M059J (cell line): ENCODE measurements at places on chromosomes 4 and X. TPM values are rescaled to one million over a fixed set of nuclear protein-coding genes. Genes with fewer than 3 reads are reported as not detected.

The EOLA2 gene
- total RNA-seq: 20.9 and 42.1 TPM in 2 replicates

The IRS4 gene
- total RNA-seq: not detected in 2 replicates

The ATP8A1 gene
- total RNA-seq: 0.81 and 1.3 TPM in 2 replicates

The C4orf36 gene
- 0.12 and 0.76 TPM in 2 replicates for total RNA-seq

The DSPP gene
- total RNA-seq: not detected in 2 replicates

The ZAR1 gene
- total RNA-seq: not detected in 2 replicates

The RNF212 gene
- total RNA-seq: 24.1 and 25.2 TPM in 2 replicates

The LAMTOR3 gene
- total RNA-seq: 27.9 and 44.0 TPM in 2 replicates

- peak; percentile 13 for DNase-seq
Measured at GRCh38 chr4:55125087-55125721, at the start of gene KDR. Gene KDR (minus strand): TSS chr4:55125595. CDS start chr4:55125293, 302 bp downstream.

GRCh38 chr4:81508411-81509185 lies 36.9 kb upstream of the RASGEF1B start:
- no peak for DNase-seq

DNA sequence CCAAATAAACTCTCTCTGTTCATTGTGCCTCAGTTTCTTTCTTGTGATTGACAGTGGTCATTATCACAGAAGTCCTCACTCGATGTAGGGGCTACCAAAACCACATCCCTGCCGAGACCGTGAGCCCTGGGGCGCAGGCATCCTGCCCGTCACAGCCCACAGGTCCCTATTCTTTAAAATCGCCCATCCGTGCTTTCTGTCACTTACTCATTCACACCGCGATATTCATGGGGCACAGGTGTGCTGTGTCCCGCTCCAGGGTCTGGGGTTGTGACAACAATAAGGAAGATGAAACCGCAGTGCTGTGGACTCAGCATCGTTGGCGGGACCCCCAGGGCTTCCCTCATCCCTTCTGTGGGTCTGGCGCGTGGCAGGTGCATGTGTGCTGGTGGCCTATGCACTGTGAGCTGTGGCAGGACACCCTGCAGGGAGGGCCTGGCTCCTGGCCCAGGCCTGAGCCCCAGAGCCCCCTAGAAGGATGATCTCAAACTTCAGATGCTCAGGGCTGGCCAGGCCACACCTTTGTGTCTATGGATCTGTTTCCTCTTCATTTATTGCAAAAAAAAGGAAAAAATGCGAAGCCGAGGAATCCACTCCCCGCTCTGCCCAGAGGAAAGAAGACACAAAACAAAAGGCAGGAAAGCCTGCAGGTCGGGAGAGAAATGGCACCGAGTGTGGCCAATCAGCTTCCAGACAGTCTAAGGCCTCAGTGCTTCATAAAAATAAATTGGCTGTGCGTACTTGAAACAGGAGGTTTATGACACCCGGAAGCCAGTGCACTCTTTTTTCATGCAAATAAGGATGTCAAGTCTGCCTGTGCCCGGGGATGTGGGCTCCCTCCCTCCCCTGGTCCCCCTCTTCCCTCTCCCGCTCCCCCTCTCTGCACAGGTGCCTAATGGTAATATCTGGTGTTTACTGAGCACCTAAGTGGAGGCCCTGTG lies 109.5 kb upstream of the ADRA2C start:
- DNase-seq: no peak

GRCh38 chr4:15653420-15653819 lies 1.7 kb downstream of the FBXL5 start:
- DNase-seq: peak; percentile 38

- DNase-seq: no peak
Measured at GRCh38 chrX:78673246-78673645, 14.1 kb upstream of the RTL3 start.

- peak; percentile 67 for DNase-seq
Measured at GRCh38 chr4:53987761-53988171, 76.6 kb downstream of the CHIC2 start.

DNA sequence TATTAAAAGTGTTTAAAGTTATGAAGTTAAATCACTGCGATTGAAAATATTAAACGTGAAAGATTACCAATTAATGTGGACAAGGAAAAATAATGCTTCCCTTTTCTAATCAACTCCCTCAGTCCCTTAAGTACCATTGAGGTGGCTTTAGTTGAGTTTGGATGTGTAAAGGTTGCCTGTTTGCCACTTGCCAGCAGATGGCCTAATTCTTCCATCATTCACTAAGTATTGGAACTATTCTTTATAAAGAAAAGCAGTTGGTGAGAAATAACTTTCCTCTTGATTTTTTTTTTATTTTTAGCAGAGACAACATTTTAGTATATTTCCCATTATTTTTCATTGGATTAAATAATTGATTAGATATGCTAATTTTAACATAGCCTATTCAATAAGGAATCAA lies 295.9 kb upstream of the TACR3 start:
- DNase-seq: no peak

GRCh38 chrX:39757971-39758370 lies 339.8 kb downstream of the BCOR start:
- DNase-seq: peak; percentile 75

- no peak for DNase-seq
Measured at GRCh38 chr4:24570574-24571236, 13.6 kb downstream of the DHX15 start.

DNA sequence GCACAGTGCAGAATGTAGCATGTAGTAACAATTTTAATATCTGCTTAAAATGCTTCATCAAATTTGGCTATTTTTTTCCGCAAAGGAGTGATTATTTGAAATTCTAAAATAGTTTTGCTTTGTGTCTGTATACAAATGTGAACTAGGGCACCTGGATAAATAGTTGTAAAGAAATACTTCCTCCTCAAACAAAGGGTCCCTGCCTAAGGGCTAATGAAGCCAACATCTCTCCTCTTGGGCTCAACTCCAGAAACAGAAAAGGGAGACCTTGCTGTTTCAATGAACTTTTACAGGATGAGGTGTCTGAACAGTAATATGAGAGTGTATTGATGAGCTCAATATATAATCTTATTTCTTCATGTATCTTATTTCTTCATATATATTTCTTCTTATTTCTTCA lies 30.8 kb upstream of the SCOC start:
- DNase-seq: no peak

DNA sequence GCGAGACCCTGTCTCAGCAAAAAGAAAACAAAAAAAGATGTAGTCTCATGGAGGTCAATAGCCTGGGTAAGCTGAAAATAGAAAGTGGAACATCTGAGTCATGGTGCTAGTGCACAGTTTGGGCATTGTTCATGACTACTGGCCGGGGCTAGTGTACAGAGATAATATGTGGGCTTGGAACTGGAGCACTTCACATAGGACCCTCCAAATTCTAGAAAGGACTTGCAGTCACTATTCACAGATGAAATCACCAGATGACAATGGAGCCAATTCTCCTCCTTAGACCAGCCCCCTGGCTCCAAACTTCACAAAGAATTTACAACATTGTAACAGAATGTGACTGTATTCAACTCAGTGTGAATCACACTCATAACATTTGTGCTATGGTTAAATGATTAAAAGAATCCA lies 367.8 kb upstream of the SLC7A11 start:
- peak; percentile 77 for DNase-seq

DNA sequence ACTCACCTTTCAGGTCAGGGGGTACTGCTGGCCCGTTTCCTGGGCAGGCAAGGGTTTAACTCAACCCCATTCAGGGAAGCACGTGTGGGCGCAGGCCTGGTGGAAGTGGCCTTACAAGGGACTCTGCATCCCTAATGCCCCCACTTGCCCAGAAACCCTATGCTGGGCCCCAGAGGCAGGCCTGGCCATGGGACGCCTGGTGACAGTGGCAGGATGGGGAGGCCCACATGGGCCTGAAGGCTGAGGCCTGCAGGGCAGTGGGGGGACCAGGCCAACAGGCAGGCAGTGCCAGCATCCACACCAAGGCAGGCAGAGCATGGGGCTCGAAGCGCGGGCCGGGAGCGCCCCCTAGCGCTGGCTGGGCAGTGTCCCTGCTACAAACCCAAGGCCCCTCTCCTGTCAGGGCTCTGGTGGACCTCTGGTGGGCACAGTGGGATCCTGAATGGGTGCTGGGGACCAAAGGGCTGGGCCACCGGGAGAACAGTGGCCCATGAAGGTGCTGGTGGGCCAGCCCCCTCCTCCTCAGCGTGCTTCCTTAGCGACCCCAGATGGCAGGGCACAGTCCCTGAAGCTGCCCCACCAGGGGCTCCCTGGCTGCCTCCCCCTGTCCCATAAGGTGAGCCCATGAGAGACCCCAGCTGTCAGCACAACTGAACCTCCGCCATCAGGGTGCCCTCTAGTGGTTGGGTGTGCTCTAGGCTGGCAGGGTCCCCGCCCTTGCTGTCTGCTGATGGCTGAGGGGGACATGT lies 16.8 kb downstream of the FGFR3 start:
- DNase-seq: peak; percentile 63
